Kidney epithelial cell (primary cell): ENCODE measurements at places on chromosomes 13 and 19.

DNA sequence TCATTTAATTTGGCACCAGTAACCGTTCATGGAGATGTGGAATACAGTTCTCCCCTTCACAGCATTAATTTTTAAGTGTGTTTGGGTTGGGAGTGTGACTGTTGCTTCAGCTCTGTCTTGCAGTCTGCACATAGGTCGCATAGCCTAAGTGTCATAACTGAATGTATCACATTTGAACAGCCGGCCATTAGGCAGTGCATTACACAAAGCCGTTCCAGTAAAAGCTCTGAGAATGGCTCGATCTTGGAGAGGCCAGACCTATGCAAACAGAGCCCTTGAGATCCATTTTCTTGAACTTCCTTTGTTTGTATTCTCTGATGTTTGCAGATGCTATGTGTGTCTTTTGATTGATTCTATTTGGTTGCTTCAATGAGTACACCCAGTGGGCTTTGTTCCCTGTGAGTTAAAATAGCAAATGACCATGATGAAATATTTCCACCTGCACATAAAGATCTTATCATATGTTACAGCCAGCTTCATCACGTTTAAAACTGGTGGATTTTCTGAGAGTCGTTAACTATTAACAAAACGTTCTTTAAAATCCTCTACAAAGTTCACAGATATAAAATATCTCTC lies 1104.9 kb upstream of the SLC10A2 start:
- DNase-seq: no peak

GRCh38 chr19:1956868-1957492 lies 16.0 kb downstream of the CSNK1G2 start:
- DNase-seq: no peak

- no peak for DNase-seq
These were observed 6.8 kb upstream of the SPART start for GRCh38 chr13:36353001-36353400.

DNA sequence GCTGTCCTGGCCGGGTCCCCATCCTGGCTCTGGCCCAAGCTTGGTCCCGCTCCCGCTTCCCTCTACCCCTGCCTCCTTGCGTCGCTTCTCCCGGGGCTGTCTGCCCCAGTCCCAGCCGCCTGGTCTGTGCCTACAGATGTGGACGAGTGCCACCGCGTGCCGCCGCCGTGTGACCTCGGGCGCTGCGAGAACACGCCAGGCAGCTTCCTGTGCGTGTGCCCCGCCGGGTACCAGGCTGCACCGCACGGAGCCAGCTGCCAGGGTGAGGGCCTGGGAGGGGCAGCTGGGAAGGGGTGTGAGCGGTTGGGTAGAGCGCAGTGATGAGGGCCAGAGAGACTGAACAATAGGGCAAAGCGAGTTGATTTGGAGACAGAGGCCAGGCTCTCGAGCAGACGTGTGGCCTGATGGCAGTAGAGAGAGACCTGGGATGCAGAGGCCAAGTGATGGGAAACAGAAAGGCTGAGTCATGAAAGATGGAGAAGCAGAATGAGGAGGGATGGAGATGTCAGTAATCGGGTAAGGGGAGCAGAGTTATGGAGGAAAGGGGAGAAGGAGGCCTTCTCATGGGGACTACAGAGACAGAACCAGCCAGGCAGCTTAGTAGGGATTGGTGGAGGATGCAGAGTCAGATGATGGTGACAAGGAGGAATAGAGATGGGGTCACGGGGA lies 9.4 kb downstream of the LTBP4 start:
- DNase-seq: no peak

GRCh38 chr13:110028838-110029621 lies 242.6 kb upstream of the IRS2 start:
- DNase-seq: no peak

GRCh38 chr19:49862391-49863253 lies 4.8 kb downstream of the PNKP start:
- no peak for DNase-seq

DNA sequence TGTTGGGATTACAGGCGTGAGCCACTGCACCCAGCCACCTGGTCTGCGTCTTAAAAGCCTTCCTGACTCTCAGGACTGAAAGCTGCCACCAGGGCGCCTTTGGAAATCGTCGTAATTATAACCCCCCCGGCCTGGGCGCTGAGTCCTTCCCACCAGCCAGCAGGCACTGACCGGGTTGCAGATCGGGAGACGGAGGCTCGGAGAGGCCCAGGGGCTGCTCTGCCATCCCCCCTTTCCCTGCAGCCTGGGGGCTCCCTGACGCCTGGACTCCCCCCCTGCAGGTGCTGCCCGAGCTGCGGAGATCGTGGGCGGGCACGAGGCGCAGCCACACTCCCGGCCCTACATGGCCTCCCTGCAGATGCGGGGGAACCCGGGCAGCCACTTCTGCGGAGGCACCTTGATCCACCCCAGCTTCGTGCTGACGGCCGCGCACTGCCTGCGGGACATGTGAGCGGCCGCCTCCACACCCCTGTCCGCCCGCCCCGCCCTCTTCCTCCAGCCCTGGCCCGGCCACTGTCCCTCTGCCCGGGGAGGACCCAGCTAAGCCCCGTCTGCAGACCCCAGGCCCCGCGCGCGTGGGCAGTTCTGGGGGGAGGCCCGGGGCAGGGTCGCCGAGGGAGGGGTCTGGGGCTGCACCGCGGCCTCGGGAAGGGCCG lies 2.5 kb downstream of the PRTN3 start:
- DNase-seq: no peak

DNA sequence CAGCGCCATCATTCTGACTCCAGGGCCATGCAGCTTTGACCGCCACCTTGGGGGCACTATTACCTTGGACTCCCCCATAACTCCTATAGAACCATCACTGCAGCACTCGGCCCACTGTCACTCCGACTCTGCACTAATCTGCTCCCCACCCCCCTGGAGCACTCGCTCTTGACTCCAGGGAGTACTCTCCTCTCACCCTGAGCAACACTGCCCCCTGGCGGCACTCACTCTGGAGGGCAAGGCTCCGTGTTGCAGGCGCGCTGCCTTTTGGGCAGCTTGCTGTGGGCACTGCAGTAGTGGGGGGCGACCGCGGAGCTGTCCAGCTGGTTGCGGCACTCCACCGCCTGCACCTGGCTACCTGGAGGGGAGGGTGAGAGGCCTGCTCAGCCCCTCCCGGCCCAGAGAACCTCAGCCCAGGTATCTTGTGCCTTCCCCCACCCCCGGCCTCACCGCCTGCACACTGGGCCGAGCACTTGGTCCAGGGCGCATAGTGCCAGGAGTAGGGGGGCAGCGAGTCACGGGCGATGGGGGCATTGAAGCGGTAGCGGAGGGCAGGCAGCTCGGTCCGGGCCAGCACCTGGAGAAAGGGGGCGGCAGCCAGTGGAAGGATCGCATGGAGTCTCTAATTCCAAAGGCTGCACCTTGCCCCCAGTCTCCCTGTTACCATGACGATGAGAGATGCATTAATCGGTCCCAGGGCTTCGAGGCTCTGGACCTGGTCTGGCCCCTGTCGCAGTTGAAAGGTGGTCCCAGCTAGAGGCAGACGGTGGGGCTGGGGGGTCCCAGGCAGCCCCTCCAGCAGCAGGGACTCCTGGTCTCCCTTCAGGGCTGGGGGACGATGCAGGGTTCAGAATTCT lies 8.9 kb upstream of the MYO1F start:
- no peak for DNase-seq

GRCh38 chr19:49808711-49809159 lies 4.4 kb downstream of the FUZ start:
- DNase-seq: peak; percentile 28

GRCh38 chr19:49347191-49347590 lies 12.0 kb downstream of the CD37 start:
- no peak for DNase-seq
